ENCODE measurements at places on chromosomes 3 and 15. TPM values are rescaled to one million over a fixed set of nuclear protein-coding genes. Genes with fewer than 3 reads are reported as not detected.

GRCh38 chr3:56121716-56122115, 346.6 kb downstream of the ERC2 start:
- no peak for DNase-seq

DNA sequence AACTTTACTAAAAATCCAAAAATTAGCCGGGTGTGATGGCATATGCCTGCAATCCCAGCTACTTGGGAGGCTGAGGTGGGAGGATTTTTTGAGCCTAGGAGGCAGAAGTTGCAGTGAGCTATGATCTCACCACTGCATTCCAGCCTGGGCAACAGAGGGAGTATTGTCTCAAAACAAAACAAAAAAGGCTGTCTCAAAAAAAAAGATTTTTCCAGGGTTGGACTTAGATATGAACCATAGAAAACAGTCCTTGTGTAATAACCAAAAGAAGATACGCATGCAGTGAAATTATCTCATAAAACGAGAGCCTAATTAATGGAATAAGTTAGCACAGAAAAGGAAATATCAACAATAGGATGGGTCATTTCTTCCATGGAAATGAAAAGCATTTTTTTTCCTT, 320.4 kb upstream of the RASGRP1 start:
- DNase-seq = no peak

DNA sequence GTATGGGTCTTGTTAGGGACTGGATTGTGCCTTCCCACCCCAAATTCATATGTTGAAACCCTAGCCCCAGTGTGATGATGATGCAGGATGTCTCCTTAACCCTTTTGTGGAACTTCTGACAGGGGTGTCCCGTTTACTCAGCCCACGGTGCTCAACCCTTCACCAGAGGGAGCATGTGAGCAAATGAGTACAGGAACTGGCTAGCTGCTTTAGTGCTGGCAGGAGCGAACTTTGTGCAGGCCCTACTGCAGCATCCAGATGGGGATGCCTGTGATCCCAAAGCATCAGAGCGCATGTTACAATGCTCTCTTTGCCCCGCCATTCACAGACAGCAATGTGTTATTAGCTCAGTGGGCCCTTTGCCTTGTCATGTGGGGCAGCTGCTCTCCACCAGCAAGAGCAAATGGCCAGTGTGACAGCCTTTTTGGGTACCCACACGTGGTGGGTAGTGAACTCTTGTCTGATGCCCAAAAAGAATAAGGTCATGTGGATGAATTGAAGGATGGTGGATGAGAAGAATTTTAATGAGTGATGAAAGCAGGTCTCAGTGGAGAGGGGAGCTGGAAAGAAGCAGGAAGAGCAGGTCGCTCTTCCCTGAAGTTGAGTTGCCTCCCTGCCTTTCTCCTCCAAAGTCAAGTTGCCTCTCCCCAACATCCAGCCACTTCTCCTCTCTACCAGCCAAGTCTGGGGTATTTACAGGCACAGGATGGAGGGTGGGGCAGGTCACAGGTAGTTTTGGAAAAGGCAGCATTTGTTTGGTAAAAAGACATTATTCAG, 63.3 kb upstream of the STRIT1 start:
- DNase-seq = no peak

DNA sequence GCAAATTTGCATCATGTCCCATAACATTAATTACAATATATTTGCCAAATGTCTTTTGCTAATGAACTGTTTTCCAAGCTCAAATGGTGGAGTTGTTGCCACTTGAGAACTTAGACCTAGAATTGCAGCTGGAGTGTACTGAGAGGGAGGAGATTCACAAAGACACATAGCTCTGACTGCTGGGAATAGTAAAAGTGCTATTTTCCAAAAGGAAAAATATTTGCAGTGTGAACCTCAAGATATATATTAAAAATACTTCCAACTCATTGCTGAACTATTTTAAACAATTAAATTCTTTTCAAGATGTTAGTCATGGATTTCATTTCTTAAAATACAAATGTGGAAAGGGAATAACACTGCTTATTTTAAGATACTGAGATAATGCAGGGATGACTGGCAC, 666.8 kb upstream of the ARPP21 start:
- DNase-seq = no peak

- DNase-seq = peak; percentile 54
Observed at GRCh38 chr15:81888748-81889484, 156.9 kb downstream of the MEX3B start.

DNA sequence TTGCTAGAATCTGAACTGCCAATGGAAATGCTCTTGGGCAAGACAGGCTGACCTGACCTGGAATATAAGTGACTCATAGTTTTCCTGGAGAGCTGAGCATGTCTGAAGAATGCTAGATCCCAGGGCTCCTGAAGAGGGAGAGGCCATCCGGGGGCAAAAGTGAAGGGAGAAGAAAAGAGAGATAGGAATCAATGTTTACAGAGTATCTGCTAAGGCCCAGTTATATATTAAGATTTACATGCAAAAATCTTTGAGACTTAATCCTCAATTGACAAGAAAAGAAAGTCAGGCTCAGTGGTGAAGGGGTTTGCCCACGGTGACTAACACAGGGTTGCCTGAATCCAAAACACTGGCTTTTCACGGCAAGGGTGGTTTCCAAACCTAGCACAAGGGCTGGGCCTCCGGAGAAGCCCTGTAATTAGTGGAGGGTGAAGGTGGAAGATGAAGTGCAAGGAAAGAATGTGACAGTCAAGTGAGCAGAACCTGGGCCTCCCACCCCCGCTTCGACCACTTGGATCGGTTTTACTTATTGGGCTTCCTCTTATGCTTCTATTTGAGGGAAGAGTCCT, 91.7 kb upstream of the FGF12 start:
- no peak for DNase-seq

DNA sequence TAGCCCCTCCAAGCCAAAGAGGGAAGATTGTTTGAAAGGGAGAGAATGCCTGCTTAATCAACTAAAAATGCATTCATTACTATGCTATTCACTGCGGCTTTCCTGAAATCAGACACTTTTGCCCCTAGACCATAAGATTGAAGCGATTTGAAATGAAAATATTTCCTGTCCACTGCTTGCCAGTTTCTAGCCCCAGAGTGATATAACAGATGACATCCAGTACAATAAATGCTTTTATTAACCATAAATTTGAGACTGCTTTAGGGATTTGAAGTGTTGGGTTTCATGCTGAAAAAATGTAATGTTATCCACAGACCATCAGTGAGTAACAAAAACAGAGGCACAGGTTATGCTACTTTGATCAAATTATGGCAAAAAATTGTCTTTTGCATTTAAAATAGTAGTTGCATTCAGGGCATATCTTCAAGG, 14.1 kb downstream of the IL17RD start:
- DNase-seq = no peak

- DNase-seq = no peak
Observed at GRCh38 chr15:25801586-25802284, 61.4 kb downstream of the ATP10A start.

DNA sequence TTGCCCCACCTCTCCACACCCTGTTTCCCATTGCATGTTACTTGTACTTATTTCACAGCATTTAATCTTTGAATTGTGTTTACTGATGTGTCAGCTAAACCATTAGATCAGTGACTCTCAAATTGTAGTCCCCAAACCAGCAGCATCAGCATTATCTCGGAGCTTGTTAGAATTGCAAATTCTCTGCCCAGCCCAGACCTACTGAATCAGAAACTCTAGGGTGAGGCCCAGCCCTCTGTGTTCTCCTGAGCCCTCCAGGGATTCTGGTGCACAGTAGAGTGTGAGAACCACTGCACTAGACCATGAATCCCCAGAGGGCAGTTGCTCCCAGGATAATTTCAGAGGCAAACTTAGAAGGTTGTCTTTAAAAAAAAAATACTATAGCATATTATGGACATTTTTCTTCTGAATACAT, 13.0 kb downstream of the PLD1 start:
- no peak for DNase-seq

DNA sequence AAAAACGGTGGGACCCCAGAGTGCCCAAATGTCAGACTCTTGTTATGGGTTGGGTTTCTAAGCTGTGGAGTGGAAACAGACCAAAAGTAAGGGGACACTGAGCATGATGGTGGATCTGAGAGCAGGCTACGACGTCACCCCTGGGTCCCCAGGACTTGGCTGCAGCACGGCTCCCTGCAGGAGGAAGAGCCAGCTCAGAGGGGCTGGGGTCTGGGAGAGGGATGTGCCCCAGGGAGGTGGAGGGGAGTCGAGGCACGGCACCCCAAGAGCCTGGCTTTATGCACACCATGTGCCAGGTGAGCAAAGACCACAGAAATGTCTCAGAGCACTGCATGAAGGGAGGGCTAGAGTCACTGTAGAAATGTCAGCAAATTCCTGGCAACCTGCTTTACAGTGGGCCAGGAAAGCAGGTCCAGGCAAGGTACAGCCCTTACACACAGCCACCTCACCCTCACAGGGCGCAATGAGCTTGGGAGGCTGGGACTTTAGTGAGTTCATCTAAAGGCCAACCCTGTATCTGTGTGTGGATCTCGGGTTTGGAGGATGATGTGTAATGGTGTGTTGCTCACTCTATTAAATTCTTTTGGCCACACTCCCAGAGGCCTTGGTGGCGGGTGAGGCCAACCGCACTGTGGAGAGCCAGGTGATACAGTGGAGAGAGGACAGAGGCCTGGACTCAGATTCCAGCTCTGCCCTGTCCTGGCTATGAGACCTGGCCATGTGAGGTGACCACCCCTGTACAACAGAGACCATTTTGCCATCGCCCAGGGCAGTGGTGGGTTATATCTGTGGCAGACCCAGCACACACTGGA, 14.1 kb downstream of the CTSH start:
- peak; percentile 91 for DNase-seq

- no peak for DNase-seq
Observed at GRCh38 chr3:197025736-197026480, 3.7 kb downstream of the MELTF start.

GRCh38 chr15:58086491-58086890, 21.0 kb upstream of the ALDH1A2 start:
- DNase-seq = no peak

GRCh38 chr3:161108840-161109239, 3.7 kb upstream of the B3GALNT1 start:
- DNase-seq = no peak

GRCh38 chr3:51637941-51638471, 33.0 kb upstream of the TEX264 start:
- no peak for DNase-seq

DNA sequence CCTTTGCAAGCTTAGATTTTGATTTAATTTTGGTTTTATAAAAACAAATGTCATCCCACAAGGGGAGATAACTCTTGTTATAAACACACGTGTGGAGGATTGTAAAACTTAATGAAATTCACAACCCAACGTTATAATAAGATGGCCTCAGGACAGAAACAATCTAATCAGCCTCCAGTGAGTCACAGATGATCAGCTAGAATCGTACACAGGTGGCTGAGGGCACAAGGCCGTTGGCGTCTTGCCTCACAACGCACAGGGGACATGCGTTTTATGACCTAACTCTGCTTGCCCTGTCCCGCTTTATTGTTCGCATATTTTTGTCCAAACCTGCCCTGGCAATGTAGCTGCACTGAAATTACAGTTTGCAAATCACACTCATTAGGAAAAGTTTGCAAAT, 121.9 kb upstream of the PDZRN3 start:
- no peak for DNase-seq

Gene SPRED1
- total RNA-seq = 22.5 TPM

Gene BUB1B
- 1.9 TPM for total RNA-seq

Gene INAFM2
- 26.2 TPM for total RNA-seq

Gene SGO1
- 0.78 TPM for total RNA-seq

Gene FETUB
- total RNA-seq = not detected

Gene ZNF662
- 45.1 TPM for total RNA-seq

Gene PPP4R2
- 69.4 TPM for total RNA-seq
